Fibroblast of the aortic adventitia (primary cell): ENCODE measurements at places on chromosomes 2 and 18.

DNA sequence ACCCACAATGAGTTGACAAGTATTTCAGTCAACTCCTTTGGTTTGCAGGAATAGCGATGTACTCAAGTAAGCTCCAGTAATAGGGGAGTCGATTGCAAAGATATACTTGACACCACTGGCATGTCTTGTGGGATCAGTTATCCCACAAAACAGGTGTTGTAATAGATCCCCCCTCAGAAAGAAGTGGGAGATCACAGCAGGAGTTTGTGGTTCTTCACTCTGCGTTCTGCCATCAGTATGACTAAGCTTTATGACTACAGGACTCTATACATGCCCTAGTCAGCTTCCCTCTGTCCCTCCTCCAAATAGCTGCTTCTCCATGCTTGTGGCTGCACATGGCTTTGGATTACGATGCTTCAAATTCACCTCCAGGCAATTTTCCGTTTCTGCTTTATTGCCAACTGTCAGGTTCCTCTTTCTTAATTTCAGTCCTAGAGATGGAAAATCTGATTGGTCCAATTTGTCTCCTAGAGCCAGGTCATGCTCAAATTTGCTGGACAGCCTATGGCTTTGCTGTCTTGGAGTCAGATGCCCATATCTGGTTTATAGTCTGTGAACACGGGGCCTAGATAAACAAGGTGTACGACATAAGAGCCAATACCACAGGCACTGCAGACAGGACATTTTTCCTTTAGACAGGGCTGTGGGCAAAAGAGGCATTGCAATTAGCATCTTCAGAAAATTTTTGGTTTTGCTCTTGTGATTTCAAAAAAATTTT, 221.7 kb downstream of the PAX3 start:
- DNase-seq = no peak

GRCh38 chr18:74453016-74453566, 4.0 kb downstream of the DIPK1C start:
- DNase-seq = peak; percentile 17

DNA sequence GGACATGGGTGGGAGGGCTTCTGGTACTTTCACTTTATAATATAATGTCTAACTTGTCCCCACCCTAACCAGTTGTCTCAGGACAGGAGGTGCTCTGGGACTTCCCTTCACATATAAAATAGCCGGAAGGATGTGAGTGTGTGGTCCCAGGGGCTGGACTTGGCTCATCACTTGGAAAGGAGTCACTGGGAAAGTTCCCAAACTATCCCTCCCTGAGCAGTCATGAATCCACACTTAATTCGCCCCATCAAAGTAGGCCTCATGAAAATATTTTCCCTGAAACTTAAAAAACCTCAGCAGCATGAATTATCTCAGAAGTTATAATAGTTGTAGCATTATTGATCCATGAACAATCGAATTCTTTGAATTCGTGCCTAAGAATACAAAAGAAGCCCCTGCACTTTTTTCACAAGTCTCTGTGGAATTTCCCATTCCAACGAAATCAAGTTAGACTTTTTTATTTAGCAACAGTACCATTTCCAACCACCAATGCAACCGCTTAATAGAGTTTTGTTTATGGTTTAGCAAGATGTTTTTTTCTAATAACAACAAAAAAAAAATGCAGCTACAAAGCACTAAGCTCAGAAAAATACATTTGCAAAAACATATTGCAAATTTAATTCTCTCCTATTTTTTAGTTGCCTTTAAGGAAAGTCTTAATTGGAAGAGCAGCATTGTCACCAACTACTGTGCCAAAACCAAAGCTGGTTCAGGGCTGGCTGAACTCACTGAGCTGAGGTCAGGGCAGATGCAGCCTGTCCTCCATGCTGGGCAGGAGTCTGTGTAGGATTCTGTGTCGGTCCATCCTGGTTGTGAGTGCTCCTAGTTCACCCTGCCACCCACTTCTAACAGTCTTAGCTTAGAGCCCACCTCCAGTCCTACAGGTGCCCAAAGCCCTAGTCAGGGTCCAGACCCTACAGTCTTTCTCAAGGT, 68.8 kb upstream of the SPTBN1 start:
- peak; percentile 89 for DNase-seq

DNA sequence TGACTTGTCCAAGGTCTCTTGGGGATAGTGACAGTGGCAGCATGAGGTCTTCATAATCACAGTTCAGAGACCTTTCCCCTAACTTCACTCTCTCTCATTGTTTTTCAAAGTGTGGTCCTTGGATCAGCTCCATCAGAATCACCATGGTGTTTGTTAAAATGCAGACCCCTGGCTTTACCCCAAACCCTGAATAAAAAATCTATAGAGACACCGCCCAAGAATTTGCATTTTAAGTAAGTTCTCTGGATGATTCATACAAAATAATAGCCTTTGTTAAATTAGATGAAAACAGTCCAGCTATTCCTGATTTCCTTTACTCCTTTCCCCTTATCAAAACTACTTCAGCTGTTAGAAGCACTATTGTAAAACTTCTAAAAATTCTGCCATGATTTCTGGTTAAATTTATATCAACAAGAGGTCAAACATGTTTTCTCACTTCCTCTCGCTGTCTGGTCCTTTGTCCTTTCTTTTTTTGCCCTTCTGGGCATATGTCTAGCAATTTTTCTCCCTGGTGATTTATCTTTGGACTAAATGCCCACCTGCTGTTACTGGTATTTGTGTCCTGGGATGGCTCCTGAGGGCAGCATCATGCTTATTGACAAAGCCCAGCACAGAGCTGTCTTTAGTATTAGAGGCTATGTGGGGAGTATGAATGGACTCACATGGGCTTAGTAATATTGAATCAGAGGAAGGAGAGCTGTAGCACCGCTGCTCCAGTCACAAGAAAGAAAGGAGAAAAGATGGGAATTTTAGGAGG, 63.4 kb downstream of the LHCGR start:
- DNase-seq = no peak

- no peak for DNase-seq
These were observed 105.6 kb upstream of the NABP1 start for GRCh38 chr2:191572319-191572718.

- DNase-seq = no peak
These were observed 5.5 kb upstream of the NPAS2 start for GRCh38 chr2:100814453-100814852.

GRCh38 chr18:44788334-44788733, 107.6 kb downstream of the SETBP1 start:
- no peak for DNase-seq
